ENCODE measurements at places on chromosomes 6 and 20.

- DNase-seq: no peak
Observed at GRCh38 chr20:58495623-58496428, 19.4 kb downstream of the APCDD1L start.

GRCh38 chr20:10076126-10077080 lies 41.6 kb downstream of the ANKEF1 start:
- DNase-seq: no peak

DNA sequence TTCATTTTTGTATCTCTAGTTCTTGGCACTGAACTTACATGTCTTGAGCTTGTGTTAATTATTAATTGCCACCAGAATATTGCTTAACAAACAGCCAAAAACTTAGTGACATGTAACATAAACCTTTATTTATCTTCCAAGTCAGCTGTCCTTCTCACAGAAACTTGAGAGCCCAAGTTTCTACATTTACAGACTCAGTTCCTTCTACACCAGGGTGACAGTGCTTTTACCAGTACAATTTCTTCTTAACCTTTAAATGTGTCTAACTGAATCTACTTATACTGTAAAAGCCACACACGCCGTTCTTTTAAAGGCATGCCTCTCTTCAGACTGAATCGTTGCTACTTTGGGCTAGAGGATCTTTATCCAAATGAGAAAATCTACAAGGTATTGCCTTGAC lies 539.2 kb downstream of the GRIK2 start:
- DNase-seq: no peak

DNA sequence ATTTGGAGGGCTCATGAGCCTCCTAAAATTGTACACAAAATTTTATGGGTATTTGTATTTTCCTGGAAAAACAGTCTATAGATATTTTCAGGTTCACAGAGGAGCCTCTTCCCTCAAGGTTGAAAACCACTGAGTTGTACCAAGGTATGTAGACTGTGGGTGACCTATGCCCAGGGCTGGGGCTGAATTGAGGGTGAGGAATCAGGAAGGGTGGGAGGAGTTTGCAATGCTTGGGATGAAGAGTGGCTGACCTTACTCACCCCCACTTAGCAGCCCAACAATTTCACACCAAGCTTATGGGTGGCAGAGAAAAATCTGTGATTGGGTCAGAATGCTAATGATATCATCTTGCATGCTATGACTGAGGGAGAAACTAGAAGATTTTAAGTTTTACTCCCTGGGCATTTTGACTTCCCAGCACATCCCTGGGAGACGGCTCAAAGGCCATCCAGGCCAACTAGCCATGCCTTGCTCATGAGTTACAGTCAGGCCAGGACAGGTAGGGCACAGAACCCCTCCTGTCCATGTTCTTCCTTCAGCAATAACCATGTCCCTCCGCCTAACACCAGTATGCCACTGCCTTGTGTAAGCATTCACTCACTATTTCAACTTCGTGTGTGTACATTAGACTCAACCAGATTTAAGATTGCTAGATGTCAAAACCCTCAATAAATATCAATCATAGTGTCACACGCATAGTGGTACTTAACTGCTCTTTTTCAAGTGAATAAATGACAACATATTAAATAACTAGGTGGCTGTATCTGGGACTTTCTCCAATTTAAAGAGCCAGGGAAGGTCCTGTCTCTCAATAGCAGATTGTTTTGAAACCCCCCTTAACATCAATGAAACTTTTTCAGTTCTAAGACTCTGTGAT lies 16.6 kb downstream of the ADTRP start:
- DNase-seq: no peak

- no peak for DNase-seq
Observed at GRCh38 chr6:133544419-133544818, 303.3 kb downstream of the EYA4 start.

GRCh38 chr20:17226410-17227218 lies at the start of gene PCSK2:
TSS of gene PCSK2 (plus strand) at chr20:17227040. CDS start at chr20:17227306, 266 bp downstream.
- DNase-seq: no peak

GRCh38 chr6:159099961-159100360 lies 55.2 kb upstream of the TAGAP start:
- DNase-seq: no peak

GRCh38 chr6:148508401-148509041 lies 165.9 kb downstream of the SASH1 start:
- no peak for DNase-seq

DNA sequence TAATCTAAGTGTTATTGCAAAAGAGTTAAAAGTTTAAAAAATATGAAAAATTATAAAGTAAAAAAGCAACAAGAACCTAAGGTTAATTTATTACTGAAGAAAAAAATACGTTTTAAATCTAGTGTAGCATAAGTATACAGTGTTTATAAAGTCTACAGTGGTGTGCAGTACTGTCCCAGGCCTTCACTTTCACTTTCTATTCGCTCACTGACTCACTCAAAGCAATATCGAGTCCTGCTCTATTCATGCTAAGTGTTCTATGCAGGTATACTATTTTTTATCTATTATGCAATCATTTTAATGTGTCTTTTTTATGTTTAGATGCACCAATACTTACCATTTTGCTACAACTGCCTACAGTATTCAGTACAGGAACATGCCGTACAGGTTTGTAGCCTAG lies 113.0 kb downstream of the MANEA start:
- DNase-seq: no peak

DNA sequence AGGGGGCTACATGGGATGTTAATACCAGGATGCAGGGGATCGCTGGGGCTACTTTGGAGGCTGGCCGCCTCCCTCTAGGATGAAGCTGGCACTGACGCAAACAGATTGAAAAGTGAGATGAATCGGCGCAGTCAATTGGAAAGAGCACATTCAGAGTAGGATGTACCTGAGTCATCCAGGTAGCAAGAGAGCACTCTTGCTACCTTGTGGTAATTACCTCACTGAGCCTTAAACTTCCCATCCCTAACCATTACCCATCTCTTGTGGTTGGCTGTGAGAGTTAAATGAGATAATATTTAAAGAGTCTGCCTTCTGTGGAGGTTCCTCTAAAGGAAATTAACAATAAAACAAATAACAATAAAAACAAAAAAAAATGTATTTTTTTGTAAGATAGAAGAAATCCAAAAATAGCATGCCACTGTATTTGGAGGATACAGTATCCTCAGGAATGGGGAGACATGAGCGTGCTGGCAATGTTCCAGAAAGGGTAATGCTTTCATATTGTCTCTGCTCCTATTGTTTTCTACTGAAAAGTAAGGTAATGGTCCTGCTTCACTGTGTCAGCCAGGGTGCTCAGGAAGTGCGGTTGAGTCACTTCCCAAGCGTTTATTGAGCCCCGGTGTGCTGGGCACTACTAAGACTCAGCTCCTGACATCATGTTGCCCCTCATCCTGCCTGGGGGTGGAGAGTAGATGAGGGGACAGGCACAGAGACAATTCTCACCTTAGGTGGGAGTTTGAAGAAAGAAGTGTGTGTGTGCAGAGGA lies 301.1 kb downstream of the EYA4 start:
- no peak for DNase-seq

DNA sequence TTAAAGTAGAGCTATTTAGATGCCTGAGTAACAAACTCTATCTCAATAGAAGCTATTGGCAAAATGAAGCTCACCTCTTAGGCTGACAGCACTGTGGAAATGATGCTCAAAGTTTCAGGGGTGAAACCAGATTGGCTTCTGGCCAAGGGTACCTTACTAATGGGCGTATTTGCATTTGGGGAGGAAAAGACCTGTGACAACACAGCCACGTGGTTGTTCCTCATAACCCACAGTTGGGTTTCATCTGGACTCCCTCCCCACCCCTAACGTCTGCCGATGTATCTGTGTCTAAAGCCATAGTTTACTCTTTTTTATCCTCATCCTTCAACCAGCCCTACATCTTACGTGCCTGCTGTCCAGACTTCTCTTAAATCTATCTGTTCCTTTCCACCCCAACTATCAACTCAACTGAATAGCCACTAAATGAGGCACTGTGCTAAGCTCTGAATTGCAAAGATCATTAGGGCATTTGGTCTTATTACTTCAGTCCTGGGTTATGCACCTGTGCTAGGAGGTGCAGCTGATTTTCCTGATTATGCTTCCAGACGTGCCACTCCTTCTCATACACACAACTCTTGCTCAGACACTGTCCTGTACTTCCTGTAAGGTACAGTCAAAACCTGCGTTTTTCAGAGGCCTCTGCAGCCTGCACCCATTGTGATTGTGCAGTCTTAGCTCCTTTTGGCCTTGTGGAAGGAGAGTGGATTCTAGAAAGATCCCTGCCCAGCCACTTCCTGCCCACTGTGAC lies 80.6 kb upstream of the ARMC2 start:
- no peak for DNase-seq

- no peak for DNase-seq
Observed at GRCh38 chr6:35662999-35663398, 25.7 kb downstream of the FKBP5 start.

GRCh38 chr20:52843425-52843824 lies 128.7 kb upstream of the TSHZ2 start:
- no peak for DNase-seq

GRCh38 chr6:30411515-30412207 lies 66.7 kb downstream of the RPP21 start:
- peak; percentile 57 for DNase-seq

GRCh38 chr20:52536841-52537400 lies 345.3 kb upstream of the ZFP64 start:
- no peak for DNase-seq

DNA sequence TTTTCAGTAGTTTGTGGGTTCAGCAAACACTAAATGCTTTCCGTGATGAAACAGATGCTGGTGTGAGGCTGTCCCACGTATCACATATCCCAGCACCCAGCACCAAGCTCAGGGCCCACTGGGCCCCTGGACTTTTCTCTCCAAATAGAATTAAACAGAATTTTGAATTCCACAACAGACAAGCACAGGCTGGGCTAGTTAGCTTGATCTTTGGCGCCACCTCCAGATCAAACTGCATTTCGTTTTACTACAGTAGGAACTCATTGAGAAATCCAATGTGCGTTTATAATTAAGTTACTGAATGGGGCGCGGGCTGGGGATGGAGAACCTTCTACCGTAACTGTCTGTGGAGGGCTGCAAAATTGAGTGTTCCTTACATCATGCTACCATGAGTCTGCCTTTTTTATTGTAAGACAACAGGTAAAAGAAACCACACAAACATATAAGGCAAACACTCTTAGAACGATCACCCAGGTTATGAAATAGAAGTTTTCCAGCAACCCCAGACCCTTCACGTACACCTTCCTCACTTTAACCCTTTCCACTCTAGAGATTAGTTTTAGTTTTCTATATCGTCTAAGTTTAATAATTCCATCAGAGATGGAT lies 107.8 kb downstream of the ZFP64 start:
- peak; percentile 67 for DNase-seq

DNA sequence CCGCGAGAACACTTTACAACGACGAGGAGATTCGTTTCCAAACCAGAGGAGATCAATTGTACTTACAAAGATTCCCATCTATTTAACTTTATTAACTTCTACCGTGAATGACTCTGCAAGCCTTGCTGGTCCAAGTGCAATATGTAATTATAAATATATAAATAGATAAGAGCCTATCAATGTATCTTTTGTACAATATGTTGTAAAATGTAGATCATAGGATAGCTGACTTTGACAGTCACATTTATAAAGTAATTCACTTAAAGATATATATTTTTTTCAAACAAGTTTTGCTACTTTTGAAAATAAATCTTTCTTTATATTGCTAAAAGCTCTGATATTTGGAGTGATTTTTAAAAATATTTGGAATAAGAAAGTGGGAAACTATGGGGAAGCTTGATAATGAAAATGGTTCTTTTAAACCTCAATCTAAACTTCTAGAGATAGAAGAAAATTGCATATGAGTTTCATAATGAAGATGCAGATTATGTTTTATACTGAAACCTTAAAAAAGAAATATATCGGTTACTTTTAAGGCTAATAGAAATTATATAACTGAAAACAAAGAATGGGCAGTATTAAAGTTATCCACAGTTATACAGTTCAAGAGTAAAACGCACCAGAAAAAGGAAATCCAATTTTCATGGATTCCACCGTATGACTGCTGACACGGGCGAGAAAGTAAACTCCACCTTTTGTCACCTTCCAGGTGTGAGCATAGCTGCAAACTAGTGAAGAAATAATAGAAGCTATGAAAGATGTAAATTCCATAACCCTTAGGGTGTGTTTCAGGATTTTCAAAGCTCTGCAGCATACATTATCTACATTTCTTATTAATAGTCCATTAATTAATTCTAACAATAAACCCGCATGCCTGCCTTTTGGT lies 3.3 kb downstream of the TCF21 start:
- DNase-seq: no peak

DNA sequence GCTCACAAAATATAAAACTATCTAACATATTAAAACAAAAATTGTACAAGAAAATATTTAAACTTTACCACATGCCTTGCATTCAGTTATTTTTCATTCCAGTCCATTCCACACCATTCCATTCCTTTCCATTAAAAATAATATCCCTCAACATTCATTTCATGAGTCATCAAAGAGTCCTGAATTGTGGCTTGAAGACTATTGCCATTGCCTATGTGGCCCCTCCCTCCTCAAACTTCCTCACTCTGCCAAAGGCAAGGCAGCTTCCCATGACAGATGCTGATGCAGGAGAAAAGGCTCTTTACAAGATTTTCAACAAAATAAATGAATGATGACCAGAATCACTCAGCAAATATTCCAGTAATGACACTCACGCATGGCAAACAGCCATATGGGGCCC lies 31.7 kb downstream of the IL20RA start:
- no peak for DNase-seq

DNA sequence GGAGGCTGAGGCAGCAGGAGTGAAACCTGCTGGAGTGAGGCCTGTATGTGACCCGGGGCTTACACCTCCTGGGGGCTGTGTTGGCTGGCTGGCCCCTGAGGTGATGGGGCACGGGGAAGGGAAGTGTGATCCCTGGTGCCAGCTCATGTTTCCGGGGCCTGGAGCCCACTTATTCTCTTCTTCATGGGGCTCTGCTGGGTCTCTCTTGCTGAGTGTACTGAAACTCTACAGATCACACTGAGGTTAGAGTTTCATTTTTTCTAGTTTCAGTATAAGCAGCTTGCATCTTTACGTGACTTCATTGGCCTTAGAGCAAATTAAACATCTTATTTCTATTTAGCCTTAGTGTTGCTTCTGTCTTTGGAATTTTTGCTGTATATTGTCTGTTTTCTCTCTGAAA lies 96.2 kb downstream of the ANKS1A start:
- no peak for DNase-seq

GRCh38 chr6:57247603-57248002 lies 25.5 kb upstream of the RAB23 start:
- no peak for DNase-seq

- DNase-seq: no peak
Observed at GRCh38 chr20:29878281-29878741, 1379.2 kb upstream of the DEFB115 start.

DNA sequence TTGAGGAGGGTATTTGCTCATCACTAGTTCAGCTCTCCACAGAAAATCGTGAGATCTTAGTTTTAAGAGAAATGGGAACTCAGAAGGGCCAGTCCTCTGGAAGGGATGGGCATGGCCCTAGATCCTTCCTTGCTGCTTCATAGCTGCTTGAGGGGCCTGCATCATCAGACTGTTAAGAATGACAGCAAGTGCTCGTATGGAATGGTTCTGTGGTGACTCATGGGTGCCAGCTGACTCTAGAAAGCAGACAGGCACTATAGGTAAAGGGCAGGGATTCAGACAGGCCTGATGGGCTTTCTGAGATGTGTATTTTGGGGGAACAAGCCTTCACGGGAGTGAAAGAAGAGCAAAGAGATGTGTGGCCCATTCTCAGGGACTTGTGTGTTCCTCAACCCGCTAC lies 90.8 kb downstream of the MYLK4 start:
- no peak for DNase-seq

All from hematopoietic multipotent progenitor cell treated with erythropoietin and hydrocortisone succinate and interleukin-3 and kit ligand, for 8 days (in vitro differentiated cells).